ENCODE measurements at places on chromosomes 3 and 15. TPM values are rescaled to one million over a fixed set of nuclear protein-coding genes. Genes with fewer than 3 reads are reported as not detected.

- H3K4me3 ChIP-seq, result no peak overlapping the region
- H3K27ac ChIP-seq, result no peak overlapping the region
- peaks cover 9% of the 10 kb centered on the region for H3K4me1 ChIP-seq
- H3K36me3 ChIP-seq, result no peaks in the 10 kb centered on the region
Measured at GRCh38 chr15:64731012-64731804, 44.2 kb downstream of the RBPMS2 start.

Gene GRAMD1C
- total RNA-seq, result 0.22 TPM

Gene GOLGA8G
- total RNA-seq, result not detected

- H3K27me3 ChIP-seq, result no peaks in the 10 kb centered on the region
- H3K4me3 ChIP-seq, result no peak overlapping the region
- H3K27ac ChIP-seq, result no peak overlapping the region
- H3K36me3 ChIP-seq, result no peaks in the 10 kb centered on the region
Measured at GRCh38 chr3:15470261-15470660, 42.9 kb downstream of the EAF1 start.

DNA sequence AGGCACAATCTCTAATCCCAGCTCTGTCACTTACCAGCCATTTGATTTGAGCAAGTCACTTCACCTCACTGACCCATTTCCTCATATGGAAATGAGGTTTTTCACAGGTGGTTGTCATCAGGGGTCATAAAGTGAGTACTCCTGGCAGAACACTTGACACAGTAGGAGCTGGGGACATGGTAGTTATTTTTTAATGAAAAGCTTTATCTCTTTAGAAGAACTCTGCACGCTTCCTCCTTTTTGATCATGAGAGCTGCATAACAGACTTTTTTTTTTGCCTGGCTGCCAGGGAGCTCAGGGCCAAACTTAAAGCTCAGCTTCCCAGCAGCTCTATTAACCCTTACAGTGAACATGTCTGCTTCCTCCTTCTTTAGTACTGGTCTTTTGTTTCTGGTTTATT is 8.4 kb downstream of the VWA5B2 start:
- H3K4me3 ChIP-seq, result no peak overlapping the region
- H3K27me3 ChIP-seq, result peaks cover 4% of the 10 kb centered on the region
- no peaks in the 10 kb centered on the region for H3K4me1 ChIP-seq
- peaks cover 9% of the 10 kb centered on the region for H3K36me3 ChIP-seq

GRCh38 chr3:160588023-160588422 is 22.7 kb upstream of the KPNA4 start:
- H3K36me3 ChIP-seq, result no peaks in the 10 kb centered on the region
- H3K27me3 ChIP-seq, result no peaks in the 10 kb centered on the region
- no peak overlapping the region for H3K27ac ChIP-seq
- DNase-seq, result no peak
- H3K4me3 ChIP-seq, result no peak overlapping the region
- H3K4me1 ChIP-seq, result no peaks in the 10 kb centered on the region

DNA sequence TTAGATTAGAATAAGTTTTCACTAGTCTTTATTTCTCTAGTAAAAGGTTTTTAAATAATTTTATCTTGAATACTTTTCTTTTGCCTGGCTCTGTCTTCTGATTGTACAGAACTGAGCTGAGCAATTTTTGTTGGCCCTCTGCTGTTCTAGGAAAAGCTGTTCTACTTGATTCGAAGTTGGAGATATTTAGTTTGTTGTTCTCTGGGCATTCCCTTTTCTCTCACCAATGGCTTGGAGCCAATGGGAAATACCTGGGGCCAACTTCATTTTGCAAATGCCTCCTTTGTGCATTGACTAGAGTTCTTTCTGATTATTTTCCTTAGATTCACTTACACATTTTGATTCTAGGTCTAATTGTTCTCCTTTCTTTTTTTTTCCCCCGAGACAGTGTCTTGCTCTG is 16.5 kb downstream of the ABHD5 start:
- no peak for DNase-seq
- no peaks in the 10 kb centered on the region for H3K27me3 ChIP-seq
- no peaks in the 10 kb centered on the region for H3K4me1 ChIP-seq
- H3K36me3 ChIP-seq, result peaks cover 13% of the 10 kb centered on the region

Gene MNS1
- not detected for total RNA-seq

GRCh38 chr15:100692246-100692645 is 89.9 kb downstream of the ASB7 start:
- no peak overlapping the region for H3K27ac ChIP-seq
- H3K4me3 ChIP-seq, result no peak overlapping the region
- H3K27me3 ChIP-seq, result no peaks in the 10 kb centered on the region
- no peak for DNase-seq

Gene MED12L
- total RNA-seq, result 0.49 TPM
